GM23248 (cell line): ENCODE measurements at places on chromosomes 7 and 10.

DNA sequence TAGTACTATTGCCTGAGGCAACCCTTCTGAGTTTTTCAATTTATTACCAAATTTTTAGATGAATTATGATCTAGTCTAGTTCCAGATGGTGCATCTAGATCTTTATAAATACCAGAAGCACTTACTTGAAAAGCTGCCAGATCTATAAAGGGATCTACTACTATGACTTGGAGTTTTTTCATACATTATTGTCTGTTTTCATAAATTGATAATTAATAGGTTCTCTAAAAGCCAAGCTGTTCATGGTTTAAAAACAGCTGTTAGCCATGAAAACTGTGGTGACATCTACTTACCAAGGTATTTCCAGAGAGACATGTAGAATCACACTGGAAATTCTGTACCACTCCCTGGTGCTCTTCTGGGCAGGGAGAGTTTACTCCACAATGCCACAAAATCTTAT is 786.5 kb upstream of the C7orf33 start:
- DNase-seq, result no peak

DNA sequence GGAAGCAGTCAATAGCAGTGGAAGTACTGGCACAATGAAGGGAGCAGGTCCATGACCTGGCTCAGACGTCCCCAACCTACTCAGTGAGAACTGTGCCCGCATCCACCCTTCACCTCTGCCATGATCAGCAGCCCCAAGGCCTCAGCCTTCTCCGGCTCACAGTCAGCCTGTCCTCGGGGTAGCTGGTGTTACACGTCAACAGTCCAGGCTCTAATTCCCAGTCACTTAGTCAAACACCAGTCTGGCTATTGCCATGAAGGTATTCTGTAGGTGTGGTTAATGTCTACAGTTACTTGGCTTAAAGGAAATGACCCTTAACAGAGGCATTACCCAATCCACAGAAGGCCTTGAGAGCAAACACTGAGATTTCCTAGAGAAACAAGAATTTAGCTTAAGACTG is 49.1 kb downstream of the GRB10 start:
- DNase-seq, result peak; percentile 41

DNA sequence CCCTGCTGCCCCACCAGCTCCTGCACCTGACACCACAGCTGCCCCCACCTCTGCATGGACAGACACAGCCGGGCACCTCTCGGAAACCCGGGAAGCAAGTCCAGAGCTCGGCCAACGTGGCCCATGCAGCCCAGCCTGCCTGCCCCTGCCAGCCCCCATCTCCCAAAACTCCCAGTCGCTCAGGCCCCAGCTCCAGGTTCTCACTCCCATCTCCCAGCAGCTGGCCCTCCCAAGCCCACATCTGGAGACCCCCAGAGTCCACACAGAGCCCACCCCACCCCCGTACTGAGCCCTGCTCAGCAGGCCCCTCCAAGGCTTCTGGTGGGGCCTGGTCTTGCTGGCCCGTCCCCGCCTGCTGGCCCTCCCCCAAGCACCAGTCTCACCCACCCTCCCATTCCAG is 32.2 kb upstream of the UTF1 start:
- no peak for DNase-seq

GRCh38 chr7:94962661-94963060 is 55.3 kb downstream of the PPP1R9A start:
- no peak for DNase-seq
